Activated naive CD4-positive, alpha-beta T cell treated with Interleukin-2 at 50 U/mL for 16 hours (primary cell): ENCODE measurements at places on chromosomes 6 and 20.

- peak; percentile 74 for DNase-seq
Measured at GRCh38 chr20:49276961-49277785, 684 bp downstream of the ZNFX1 start.

GRCh38 chr6:89050155-89050554 is 30.4 kb upstream of the PNRC1 start:
- no peak for DNase-seq

DNA sequence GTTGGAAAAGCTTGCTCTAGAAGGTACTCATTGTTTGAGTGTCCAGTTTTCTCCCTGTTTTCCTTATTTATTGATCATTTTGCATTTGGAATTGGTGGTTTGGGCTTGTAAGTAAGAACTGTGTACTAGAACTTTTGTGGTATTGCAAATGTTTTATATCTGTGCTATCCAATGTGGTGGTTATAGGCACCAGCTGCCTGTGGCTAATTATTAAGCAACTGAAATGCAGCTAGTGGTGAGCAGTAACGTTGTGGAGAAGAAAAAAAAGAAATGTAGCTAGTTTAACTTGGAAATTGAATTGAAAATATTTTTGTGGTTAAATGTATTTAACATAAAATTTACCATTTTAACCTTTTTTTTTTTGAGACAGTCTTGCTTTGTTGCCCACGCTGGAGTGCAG is 50.7 kb upstream of the MAPK13 start:
- no peak for DNase-seq

- DNase-seq = peak; percentile 37
Measured at GRCh38 chr6:42745083-42745639, 742 bp downstream of the TBCC start.

DNA sequence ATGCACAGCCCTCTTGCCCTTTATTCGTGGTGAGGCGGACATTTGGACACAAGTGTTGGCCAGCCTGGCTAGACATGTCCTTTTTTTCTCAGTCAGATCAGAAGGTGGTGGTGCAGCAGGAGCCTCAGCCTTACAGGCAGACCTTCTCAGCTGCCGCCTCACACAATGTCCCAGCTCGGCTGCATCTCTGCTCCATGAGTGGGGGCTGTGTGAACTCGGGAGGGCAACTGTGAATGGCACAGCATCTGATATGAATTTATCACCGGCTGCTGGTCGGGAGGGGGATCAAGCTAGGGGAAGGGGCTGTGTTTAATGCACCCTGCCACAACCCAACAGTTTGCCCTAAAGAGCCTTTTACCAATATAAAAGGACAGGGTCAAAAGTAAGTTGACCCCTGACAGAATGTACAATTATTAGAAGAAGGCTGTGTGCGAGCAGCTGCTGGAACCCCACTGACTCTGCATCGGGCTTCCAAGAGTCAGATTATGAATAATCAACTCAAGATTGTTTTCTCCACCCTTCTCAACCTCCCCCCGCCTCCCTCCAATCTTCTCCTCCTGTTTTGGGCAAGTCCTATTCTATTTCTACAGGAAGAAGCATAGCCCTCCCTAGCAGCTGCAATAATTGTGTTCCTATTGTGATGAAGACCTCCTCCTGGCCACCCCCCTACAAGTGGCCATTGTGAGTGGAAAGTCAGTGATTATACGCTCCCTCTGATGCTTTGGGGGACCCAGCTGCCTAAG is 245.2 kb downstream of the PKHD1 start:
- DNase-seq = no peak

GRCh38 chr6:109052018-109052651 is 42.5 kb downstream of the SESN1 start:
- no peak for DNase-seq

- no peak for DNase-seq
Measured at GRCh38 chr6:163420289-163420614, 5.7 kb downstream of the QKI start.

- no peak for DNase-seq
Measured at GRCh38 chr6:142373268-142374090, 71.7 kb downstream of the ADGRG6 start.

- no peak for DNase-seq
Measured at GRCh38 chr20:58666702-58667101, 15.6 kb downstream of the STX16 start.

GRCh38 chr6:51213811-51214210 is 395.1 kb downstream of the TFAP2B start:
- no peak for DNase-seq

GRCh38 chr6:33721508-33721907 is 10.0 kb upstream of the UQCC2 start:
- no peak for DNase-seq

DNA sequence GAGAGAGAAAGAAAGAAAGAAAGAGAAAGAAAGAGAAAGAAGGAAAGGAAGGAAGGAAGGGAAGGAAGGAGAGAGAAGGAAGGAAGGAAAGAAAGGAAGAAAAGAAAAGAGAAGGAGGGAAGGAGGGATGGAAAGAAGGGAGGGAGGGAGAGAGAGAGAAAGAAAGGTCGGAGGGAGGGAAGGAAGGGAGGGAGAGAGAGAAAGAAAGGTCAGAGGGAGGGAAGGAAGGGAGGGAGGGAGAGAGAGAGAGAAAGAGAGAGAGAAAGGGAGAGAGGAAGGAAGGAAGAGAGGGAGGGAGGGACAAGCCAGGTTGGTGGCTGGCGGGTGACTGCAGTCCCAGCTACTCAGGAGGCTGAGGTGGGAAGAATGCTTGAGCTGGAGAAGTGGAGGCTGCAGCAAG is 27.3 kb upstream of the ZNF184 start:
- no peak for DNase-seq

DNA sequence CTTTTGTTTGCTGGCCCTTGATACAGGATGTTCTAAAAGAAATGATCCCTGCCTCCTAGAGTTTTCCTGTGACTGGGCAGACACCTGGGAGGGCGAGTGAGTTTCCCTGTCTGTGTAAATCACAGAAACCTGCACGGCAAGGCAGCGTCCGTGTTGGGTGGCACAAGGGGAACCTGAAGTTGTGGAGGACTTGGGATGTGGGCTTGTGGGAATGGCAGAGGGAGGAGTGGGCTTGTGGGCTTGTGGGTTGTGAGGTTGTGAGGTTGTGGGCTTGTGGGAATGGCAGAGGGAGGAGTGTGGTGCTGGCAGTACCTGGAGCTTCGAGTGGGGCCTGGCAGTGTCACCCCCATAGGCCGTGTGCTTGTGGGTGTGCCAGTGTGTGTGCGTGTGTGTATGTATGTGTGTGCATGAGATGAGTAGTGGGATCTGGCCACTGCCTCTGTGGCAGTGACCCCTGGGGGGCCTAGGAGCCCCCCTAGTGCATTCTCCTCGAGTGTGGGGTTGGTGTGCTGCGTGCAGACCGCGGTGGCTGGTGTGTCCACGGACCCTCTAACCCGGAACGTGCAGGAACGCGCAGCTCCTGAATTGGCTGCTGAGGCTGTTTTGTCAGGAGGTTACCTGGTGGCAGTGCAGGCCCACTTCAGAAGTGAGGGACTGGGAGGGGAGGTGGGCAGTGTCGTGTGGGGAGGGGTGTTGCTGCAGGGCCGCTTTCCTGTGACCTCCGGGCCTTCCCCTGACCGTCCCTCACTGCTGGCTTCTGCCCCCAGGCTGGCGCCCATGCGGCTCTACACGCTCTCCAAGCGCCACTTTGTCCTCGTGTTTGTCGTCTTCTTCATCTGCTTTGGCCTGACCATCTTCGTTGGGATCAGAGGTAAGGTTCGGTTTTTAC is 13.0 kb downstream of the TMEM181 start:
- no peak for DNase-seq

GRCh38 chr6:92110403-92110802 is 1309.0 kb downstream of the EPHA7 start:
- no peak for DNase-seq
